ENCODE measurements at places on chromosomes 6 and 20.

DNA sequence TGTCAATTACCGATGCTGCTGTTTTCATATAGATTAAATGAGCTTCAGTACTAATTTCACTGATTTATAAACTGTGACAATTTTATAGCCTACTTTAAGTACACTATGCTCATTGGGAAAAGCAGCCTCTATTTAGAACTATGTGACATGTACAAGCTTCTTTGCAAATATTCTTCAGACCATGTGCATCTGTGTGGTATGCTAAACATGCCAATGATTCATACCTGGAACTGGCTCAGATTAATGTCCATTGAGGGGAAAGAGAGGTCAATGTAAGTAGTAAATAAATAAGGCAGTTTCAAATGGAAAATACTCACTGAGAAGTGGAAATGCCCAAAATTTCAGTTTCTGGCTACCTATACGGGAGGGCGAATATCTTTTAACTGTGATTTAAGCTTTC lies 777.7 kb downstream of the C6orf118 start:
- DNase-seq, result no peak

GRCh38 chr6:26162399-26162798 lies 75.2 kb downstream of the HFE start:
- no peak for DNase-seq

- DNase-seq, result no peak
These were observed 159.5 kb upstream of the KHDRBS2 start for GRCh38 chr6:62445521-62445920.

- peak; percentile 55 for DNase-seq
These were observed 6.7 kb downstream of the PSMA7 start for GRCh38 chr20:62136283-62137091.

GRCh38 chr20:46894971-46895905 lies 595 bp downstream of the EYA2 start:
- DNase-seq, result peak; percentile 34
